Foreskin keratinocyte (primary cell): ENCODE measurements at places on chromosomes 11 and 22. TPM values are rescaled to one million over a fixed set of nuclear protein-coding genes. Genes with fewer than 3 reads are reported as not detected.

The PHOX2A gene
- total RNA-seq: not detected in 2 replicates

The CNIH2 gene
- 0.32 and 0.34 TPM in 2 replicates for total RNA-seq

The RFPL3 gene
- total RNA-seq: not detected in 2 replicates

The PNPLA3 gene
- 11.7 and 13.2 TPM in 2 replicates for total RNA-seq

The SAA2 gene
- not detected in 2 replicates for total RNA-seq
